CD4-positive, alpha-beta T cell treated with Interleukin-6 at 100 ng/mL for 8 hours (primary cell): ENCODE measurements at places on chromosomes 13 and 19.
A peak's percentile ranks its signal among the peaks of the same experiment; 100 is the strongest.

DNA sequence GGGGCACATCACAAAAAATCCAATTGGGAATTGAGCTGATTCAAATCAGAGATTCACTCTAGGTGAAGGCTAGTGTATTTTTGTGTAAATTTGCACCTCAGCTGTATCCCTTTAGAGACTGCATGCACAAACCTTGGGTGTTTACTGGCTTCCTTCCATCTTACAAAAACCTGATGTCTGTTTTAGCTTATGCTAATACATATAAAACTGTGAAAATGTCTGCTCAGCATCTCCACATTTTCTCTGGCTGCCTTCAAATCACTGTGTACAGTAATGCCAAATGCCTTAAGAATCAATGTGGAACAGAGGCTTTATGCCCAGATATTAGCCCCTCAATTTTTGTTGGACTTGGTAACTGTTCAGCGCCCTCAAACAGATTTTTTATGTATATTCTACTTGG lies 675.8 kb upstream of the SLITRK6 start:
- no peak for DNase-seq

DNA sequence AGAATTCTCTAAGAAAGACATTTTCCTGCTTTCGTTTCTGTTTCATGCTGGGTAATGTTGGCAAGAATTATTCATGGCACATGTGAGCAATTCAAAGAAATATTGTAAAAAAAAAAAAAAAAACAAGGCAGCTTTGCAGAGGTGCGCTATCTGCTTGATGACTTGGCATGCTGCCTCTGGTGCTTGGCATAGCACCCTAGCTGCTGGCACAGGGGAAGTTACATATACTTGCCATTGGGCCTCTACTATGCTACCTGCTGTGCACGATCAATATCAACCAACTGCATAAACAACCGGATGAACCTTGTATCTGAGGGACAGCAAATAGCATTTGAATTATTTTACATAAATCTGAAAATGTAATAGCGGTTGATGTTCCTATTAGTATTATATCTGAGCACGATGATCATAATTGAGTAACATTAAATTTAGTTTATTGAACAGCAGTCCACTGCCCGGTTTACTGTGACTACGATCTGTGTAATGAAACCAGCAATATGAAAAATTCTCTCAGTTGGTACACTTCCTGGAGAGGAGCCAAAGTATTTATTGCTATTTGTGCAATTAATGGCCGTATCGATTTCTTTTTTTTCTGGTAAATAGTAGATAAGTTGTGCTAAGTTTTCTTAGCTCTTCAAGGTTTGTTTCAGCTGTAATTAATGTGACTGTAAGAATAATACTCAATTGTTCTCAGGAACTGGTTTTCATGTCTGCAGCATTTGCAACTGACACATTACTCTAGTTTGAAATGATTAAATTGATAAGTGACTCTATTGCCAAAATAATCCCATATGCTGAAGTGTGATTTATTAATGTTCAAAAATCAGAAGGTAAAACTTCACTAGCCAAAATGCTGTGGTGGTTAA lies 717.3 kb downstream of the DACH1 start:
- DNase-seq = no peak

- no peak for DNase-seq
Observed at GRCh38 chr13:35165205-35165604, 223.1 kb downstream of the NBEA start.

GRCh38 chr19:31319465-31319864 lies 29.8 kb downstream of the TSHZ3 start:
- DNase-seq = no peak

DNA sequence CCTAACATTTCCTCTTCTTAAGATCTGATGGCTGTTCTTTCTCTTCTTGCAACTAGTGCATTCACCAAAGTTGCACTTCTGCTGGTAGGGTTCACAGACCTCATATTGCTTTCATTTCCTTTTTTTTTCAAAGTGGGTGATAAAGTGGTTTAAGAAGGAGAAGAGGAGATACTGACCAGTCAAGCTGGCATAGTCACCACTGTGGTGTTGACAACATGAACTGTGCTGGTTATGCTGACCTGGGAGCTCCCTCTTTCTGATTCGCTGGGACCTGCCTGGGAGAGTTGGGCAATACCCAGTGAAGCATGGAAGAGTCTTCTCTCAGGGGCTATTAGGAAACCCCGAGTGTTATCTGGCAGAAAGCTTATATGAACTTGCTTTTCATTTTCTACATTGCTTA lies 222.9 kb downstream of the SLITRK5 start:
- DNase-seq = no peak

- no peak for DNase-seq
Observed at GRCh38 chr19:413756-414420, 4.9 kb upstream of the C2CD4C start.

DNA sequence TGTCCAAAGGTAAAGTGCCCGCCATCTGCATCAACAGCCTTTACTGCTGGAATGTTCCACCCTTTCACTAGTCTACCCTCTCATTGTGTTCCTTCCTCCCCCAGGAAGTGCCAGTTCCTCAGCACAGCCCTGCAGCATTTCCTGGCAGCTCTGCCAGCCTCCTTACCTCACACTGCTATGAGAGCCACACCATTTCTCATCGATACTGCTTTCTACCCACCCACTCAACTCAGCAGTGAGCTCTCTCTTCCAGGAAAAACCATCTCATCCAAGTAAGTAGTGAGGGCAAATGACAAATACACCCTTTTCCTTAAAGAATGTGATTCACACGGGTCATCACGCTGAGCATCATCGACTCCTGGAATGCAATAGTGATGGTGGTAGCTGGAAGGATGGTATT lies 19.8 kb downstream of the UQCRFS1 start:
- DNase-seq = no peak

- DNase-seq = peak; percentile 86
Observed at GRCh38 chr19:45681391-45682015, 10.2 kb downstream of the SNRPD2 start.

GRCh38 chr19:48514123-48514458 lies 2.5 kb upstream of the LMTK3 start:
- no peak for DNase-seq

DNA sequence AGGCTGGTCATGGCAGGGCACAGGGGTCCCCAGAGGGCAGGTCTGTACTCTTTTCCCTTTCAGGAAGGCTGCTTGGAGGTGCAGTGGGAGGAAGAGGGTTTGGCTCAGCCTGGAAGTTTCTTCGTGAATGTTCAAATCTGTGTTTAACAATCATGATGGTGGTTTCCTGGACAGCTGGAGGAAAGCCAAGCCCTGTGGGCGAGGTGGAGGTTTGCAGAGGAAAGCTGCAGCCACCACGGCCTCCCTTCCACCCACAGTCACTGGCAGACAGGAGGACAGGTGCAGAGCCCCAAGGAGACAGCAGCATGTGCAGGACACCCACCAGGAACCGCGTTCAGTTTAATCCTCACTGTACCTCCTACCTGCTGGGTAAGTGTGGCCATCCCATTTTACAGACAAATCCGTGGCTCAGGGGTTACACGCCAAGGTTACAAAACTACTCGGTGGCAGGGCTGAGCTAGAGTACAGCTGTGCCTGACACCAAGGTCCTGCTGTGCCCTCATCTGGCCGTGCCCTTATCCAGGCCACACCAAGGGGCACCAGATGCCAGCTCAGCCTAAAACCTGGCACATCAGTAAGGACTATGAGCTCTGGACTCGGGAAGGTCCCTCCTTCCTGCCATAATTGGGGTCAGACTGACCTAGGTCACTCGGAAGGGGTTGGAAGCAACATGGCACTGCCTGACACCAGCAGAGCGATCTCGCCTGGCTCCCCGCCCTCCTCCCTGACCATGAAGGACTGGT lies 34.1 kb downstream of the SUGP2 start:
- no peak for DNase-seq

GRCh38 chr19:45578861-45579260 lies 5.7 kb downstream of the OPA3 start:
- no peak for DNase-seq

- DNase-seq = no peak
Observed at GRCh38 chr13:34611671-34612070, 330.4 kb upstream of the NBEA start.

DNA sequence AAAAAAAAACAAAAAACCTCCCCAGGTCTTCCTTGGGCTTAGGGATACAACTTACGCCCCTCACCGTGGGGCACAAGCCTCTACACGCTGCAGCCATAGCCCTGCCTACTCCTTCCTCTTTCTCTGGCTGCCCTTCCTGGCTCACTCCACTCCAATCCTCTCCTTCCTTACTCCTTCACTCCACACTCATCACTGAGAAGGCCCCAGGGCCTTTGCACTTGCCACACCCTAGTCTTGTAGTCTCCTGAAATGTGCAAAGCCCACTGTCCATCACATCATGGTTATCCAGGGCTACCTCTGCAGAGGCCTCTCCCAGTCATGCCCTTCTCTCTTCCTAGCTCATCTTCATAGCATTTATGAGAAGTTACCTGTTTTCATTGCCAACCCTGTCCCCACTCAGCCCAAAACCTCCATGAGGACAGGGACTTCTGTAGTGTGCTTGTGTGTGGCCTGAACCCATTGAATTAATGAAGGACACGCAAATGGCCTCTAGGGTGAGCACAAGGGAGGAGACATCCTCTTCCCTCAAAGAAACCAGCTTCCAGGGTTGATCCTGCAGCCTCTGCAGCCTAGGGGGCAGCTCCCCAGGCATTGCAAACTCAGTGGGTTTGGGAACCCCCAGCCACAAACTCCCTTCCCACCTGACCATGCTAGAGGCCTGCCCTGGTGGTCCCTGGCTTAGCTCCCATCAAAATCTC lies 7.9 kb upstream of the HSH2D start:
- no peak for DNase-seq

DNA sequence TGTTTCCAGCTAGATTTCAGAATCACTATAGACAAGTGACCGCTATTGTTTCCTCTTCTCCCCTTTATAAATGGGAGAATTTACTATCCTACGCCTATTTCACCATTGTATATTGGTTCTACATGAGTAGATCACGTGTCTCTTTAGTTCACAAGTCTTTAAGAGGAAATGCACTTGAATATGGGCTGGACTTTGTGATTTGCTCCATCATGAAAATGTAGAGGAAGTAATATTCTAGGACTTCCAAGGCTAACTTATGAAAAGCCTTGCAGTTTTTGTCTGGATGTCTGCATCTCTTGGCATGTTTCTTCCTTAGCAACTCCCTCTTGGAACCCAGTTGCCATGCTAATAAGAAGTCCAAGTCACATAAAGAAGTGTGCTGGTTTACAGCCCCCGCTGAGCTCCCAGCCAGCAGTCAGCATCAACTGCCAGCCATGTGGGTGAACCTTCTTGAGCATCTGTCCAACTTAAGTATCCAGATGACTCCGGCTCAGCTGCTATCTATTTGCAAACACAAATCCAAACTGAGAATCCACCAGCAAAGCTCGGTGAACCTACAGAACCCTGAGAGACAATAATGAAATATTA lies 4.8 kb upstream of the FBXL3 start:
- no peak for DNase-seq

GRCh38 chr13:39910833-39911232 lies 255.4 kb downstream of the COG6 start:
- DNase-seq = no peak
